ENCODE measurements at places on chromosomes 11 and 22.

DNA sequence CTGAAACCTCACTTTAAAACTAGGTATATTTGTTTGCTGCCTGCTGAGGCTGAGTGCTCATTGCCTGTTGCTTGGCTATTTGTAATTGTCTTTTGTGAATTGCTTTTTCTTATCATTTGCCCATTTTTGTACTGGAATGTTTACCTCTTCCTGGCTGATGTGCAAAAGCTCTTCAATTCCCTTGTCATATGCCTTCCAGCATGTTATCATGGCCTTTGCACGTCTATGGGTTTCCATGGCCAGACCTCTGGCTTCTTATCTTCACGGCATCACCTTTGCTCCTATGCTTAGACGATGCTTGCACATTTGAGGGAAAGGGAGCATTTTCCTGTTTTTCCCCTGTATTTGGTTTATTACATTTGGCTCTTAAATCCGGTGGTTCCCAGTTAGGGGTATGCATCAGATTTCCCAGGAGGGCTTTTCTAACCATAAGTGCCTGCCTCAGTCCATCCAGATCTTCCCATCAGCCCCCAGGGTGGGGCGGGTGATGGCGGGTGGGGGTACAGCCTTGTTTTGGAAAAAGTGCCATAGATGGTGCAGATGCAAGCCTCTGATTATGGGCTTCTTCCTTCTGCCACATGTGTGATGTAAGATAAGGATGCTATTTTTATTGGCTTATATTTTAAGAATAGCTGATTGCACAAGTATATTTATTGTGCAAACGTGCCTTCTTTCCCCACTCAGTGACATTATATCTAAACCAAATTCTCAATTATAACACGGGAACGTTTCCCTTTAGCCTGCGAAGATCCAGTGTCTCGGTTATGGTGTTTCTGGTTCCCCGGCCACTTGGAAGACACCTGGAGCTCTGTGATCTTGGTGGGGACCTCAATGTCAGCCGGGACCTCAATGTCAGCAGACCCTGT lies 70.6 kb upstream of the SEPTIN5 start:
- DNase-seq = no peak

- no peak for DNase-seq
Observed at GRCh38 chr11:128251140-128251539, 336.2 kb downstream of the ETS1 start.

- DNase-seq = peak; percentile 7
Observed at GRCh38 chr22:37187552-37187890, 526 bp downstream of the C1QTNF6 start.

- DNase-seq = peak; percentile 88
Observed at GRCh38 chr22:18156878-18157713, 7.1 kb downstream of the USP18 start.

DNA sequence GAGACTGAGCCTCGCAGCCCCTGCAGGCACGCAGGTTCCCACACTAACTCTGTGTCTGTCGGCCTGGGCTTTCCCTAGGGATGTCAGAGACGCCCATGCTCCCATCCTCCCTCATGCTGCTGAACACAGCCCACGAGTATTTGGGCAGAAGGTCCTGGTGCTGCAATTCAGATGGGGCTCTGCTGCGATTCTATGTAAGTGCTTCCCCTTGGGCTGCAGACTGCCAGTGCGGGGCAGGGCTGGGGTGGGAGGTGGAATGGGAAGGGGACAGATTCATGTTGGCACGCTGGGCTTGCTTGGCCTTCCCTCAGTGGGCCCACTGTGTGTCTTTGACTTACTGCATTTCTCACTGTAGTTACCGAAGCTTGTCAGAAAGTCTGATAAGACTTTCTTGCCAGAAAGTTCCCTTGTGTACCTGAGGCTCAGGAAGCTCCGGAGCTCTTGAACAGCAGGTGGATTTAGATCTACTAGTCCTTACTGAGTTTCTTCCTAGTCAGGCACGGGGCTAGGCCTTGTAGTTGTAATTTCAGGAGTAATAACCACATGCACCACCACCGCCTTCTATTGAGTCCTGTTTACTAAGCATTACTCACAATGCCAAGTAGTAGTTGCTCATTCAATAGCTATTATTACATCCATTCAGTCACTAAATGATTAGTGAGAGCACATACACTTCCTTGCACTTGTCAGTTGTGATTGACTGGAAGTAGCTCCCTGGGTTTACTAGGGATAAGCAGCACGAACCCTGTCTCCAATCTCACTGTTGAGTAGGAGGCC lies 65.2 kb downstream of the CABIN1 start:
- peak; percentile 33 for DNase-seq

- DNase-seq = no peak
Observed at GRCh38 chr11:32580967-32581366, 2.7 kb upstream of the EIF3M start.

DNA sequence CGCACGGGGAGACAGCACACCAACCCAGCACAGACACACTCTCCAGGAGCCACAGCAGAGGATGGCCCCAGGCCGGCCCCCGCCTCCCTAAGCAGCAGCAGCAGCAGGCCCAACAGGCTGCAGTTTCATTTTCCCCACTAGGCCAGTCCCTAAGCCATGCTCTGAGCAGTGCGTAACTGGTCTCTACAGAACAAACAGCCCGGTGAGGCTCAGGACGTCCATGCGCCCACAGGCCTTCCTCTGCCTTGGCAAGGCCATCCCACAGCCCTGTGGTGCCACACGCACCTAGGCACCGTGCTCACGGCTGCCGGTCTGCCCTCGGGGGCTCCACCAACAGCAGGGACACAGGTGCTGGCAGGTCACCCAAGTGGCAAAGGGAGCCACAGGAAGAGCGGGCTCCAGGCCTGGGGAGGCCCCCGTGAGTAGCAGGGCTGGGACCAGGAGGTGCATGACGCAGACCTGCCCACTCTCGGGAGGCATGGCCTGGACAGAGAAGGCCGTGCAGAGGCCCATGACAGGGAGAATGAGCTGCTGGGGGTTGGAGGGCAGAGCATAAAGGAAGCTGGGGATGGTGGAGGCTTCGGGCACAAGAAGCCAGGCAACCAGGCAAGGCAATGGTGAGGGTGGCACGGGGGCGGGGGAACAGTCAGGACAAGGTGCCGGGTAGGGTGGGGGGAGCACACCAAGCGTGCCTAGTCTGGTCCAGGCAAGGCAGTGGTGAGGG lies 1.4 kb upstream of the MOB2 start:
- DNase-seq = no peak

GRCh38 chr11:86040919-86041850 lies 27.7 kb downstream of the PICALM start:
- no peak for DNase-seq

DNA sequence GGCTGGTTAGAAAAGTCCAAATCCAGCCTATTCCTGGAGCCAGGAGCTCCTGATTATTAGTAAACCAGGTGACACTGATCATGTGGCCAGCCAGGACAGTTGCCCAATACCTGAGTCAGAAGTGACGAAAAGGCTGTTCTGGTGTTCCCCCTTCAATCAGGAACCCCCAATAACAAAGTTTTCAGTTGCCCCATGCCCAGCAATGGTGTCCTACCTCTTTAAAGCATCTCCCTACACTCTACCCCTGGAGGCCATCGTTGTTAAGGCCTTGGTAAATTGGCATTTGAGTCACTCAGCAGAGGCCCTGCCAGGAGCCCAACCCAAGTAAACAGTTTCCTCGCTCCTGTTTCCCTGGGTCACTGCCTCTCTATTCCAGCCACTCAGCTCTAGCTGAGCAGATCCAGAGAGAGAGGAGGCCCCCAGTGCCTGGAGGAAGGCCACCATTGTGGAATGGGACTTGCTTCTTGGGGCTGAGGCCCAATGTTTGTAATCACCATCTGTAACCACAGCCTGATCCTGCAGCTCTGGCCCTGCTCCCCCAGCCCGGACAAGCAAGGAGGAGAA lies 25.0 kb downstream of the ARHGAP1 start:
- DNase-seq = no peak

GRCh38 chr11:93160808-93161207 lies 37.0 kb downstream of the SLC36A4 start:
- DNase-seq = no peak

GRCh38 chr11:66386171-66387069 lies 14.9 kb upstream of the SLC29A2 start:
- DNase-seq = peak; percentile 90

GRCh38 chr22:31173386-31174145 lies 13.6 kb downstream of the RNF185 start:
- DNase-seq = no peak

- DNase-seq = no peak
Observed at GRCh38 chr11:33234397-33235190, 22.6 kb upstream of the HIPK3 start.

GRCh38 chr22:35705141-35705540 lies 12.5 kb upstream of the APOL5 start:
- DNase-seq = no peak

GRCh38 chr11:8533332-8533731 lies 60.7 kb downstream of the STK33 start:
- no peak for DNase-seq

GRCh38 chr11:1425006-1425405 lies 35.3 kb downstream of the BRSK2 start:
- no peak for DNase-seq

- DNase-seq = no peak
Observed at GRCh38 chr11:120217941-120218694, 7.3 kb downstream of the OAF start.

- no peak for DNase-seq
Observed at GRCh38 chr22:48138855-48139254, 1376.4 kb downstream of the TBC1D22A start.

- DNase-seq = no peak
Observed at GRCh38 chr11:833849-834311, 1.1 kb downstream of the CD151 start.

DNA sequence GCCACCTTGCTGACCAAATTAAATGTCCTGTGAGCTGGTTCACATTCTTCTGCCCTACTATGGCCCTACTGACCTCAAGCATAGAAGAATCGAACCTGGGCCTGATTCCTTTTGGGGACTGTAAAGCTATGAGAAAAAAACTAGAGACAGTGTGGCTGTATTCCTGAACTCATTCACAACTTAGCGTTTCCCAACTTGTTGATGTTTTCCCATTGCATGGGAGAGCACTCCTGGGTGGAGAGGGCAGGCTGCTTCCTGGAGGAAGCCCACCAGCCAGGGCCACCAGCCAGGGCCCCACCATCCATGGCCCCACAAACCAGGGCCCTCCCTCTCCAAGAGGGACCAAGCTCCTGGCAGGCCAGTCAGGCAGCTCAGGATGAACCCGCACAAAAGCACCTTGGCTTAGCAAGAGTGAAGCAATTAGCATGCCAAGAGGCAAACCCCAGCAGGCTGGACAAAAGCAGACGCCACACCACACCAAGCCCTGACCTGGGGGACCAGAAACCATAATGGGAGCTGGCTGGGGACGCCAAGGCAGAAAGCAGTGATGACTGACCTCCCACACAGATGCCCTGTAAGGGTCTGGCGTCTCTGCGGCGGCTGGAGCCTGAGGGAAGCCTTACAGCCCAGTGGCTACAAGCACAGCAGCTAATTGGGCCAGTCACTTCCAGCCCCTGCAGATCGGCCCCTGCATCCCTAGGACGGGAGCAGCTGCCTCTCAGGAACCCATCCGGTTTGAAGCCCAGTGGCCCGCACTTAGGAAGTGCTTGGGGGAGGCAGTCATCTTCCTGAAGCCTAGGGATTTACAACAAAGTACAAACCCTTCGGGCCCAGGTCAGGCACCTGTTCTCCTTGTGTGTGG lies 2.1 kb downstream of the CERK start:
- no peak for DNase-seq

DNA sequence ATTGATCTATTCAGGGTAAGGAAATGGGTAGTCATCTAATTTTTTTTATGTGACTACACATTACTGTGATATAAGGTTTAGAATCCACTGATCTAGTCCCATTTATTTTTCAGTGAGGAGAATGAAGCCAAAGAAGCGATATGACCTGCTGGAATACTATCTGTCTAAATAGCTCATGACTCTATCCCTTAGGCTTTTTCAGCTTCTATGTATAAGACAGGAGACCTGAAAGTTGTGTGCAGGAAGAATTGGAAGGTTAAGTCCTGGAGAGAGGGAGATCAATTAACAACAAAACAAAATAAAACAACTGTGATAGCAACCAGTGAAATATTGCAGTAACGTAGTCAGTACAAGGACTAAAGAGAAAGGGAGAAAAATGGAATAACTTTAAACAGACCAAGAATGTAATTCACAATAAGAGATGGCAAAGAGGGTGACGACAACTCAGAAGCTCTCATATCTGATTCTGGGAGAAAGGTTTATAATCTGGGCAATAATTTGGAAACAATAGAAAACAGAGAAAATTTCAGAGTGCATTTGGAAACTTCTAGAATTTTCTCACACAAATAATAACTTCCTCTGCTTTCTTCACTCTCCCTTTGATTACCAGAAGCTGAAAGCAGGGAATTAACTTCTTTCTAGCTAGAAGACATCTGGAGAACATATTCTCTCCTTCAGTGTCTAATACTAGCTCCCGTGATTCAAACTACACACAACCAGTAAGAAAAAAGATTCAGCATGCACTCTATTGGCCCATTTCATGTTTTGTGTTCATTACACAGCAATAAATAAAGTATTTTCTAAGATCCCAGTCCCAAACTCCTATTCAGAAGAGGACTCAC lies 19.2 kb upstream of the CASP12 start:
- no peak for DNase-seq

DNA sequence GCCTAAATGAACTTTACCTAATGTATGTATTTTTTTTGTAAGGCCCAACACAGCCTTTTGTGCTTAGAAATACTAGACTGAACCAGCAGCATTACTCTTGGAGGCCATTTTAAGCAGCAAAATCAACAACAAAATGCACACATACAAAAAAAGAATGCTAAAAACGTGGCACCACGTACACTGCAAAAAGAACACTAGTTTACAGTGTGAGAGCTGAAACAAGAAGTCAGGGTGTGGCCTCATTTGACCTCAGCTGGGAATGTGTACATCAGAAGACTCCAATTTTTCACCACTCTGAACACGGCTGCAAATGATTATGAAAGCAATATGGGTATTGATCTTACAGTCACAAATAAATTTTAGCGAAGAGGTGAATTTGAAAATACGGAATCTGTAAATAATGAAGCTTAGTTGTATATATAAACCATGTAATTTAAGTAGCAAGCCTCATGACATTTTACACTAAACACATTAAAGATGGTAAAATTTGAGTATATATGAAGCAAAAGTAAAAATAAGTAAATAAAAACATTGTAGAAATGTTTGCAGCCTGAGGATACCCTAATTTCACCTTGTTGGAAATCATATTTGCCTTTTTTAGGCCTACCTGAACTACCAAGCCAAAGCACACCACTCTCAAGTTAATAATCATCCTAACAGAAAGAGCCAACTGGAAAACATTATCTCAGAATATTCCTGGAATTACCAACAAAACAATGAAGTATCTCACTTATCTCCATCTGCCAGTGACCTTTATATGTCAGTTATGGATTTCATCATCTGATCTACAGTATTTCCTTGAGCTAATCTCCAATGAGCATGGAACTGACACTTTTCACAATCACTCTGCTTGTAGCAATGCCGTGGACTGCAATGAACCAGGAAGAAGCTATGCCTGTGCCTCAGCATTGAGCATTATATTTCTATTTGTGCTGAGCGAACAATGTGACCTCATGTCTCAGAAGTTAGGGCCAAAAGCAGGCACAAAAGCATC lies 319.5 kb upstream of the FAT3 start:
- no peak for DNase-seq

- DNase-seq = peak; percentile 10
Observed at GRCh38 chr11:3156661-3157311, 8.3 kb downstream of the OSBPL5 start.

- no peak for DNase-seq
Observed at GRCh38 chr11:34798985-34799384, 117.2 kb downstream of the APIP start.
